ENCODE measurements at places on chromosomes 5 and 9. TPM values are rescaled to one million over a fixed set of nuclear protein-coding genes. Genes with fewer than 3 reads are reported as not detected.

The RASGRF2 gene
- total RNA-seq: 33.7 TPM

The SPINK6 gene
- total RNA-seq: not detected

DNA sequence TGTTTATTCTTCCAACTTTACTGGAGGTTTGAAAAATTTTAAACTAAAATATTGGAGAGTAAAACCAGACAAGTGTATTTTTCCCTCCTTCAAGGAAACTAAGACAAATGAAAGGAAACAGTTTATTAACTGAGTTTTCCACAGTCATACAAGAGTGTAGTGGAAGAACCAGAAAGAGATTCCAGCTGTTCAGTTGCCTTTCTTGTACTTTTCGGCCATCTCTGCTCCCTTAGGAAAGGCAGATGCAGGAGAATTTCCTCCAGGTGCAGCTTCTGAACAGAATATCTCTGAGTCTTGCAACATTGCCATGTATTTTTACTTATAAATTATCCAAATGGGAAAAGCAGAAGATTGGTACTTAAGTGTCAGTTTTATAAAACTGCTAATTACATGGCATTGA is 217.1 kb downstream of the MAST4 start:
- no peaks in the 10 kb centered on the region for H3K36me3 ChIP-seq
- no peak overlapping the region for H3K27ac ChIP-seq
- no peaks in the 10 kb centered on the region for H3K27me3 ChIP-seq
- no peak overlapping the region for H3K4me3 ChIP-seq
- no peaks in the 10 kb centered on the region for H3K4me1 ChIP-seq

GRCh38 chr5:173622183-173623047 is 6.0 kb upstream of the BOD1 start:
- H3K4me1 ChIP-seq: no peaks in the 10 kb centered on the region
- H3K4me3 ChIP-seq: no peak overlapping the region
- no peak overlapping the region for H3K27ac ChIP-seq
- H3K27me3 ChIP-seq: no peaks in the 10 kb centered on the region
- no peaks in the 10 kb centered on the region for H3K36me3 ChIP-seq

- H3K4me3 ChIP-seq: no peak overlapping the region
- no peak for DNase-seq
- no peaks in the 10 kb centered on the region for H3K27me3 ChIP-seq
- no peaks in the 10 kb centered on the region for H3K36me3 ChIP-seq
Observed at GRCh38 chr5:74336297-74336696, 304.2 kb downstream of the ENC1 start.

All from CD4-positive, alpha-beta memory T cell (primary cell).